ENCODE measurements at places on chromosomes 3 and 15.
A peak's percentile ranks its signal among the peaks of the same experiment; 100 is the strongest.

- no peak for DNase-seq
Measured at GRCh38 chr15:48402427-48403177, 71.4 kb downstream of the DUT start.

DNA sequence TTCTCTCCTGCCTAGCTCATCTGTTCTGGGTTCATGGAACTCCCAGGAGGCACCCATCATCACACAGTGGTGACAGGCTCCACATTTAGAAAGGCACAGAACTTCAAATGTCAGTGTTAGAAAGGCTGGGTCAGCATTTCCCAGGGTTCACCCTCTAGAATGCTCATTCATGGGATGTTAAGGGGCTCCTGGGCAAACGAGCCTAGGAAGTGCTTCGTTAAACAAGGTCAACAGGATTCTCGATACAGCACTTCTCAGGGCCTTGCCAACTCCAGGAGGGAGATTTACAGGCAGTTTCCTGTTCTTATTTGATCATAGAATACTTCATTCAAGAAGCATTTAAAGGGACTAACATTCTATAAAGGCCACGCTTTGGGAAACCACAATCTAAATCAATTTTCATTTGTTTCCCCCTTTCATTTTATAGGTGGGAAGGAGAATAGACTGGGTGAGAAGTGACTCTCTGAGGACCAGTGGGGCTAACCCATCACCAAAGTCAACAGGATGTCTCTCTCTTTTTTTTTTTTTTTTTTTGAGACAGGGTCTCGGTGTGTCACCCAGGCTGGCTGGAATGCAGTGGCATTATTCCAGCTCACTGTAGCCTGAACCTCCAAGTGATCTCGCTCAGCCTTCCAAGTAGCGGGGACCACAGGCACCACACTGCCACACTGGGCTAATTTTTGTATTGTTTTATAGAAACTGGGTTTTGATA, 14.3 kb downstream of the IGDCC4 start:
- no peak for DNase-seq

- peak; percentile 59 for DNase-seq
Measured at GRCh38 chr3:113844622-113845222, 6.1 kb downstream of the GRAMD1C start.

DNA sequence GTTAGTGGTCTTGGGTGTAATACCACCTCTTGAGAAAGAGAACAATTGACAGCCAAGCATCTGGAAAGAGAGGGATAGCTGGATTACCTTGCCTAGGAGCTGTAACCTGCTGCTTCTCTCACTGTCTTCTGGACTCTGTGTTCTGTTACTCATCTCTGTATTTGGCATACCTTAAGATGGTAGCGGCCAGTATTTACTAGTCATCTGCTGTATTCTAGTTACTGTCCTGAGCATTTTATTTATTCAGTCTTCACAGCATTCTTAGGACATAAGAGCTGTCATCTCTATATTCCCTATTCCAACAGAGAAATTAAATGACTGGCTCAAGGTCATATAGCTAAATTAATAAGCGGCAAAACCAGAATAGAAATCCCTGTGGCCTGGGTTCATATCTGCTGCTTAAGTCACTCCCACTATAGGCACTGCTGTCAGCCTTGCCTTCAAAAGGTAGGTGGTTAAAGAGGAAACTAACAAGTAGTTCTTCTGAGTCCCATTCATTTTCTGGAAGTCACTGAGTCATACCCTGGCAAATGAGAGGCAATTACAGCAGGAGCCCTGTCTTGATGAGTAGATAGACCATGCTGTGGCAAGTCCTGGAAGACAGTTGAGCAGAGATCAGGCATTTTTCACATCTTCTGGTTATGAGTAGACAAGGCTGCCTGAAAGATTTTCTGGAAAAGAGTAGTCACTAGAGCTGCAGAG, 68.2 kb downstream of the RAB7A start:
- DNase-seq = no peak

DNA sequence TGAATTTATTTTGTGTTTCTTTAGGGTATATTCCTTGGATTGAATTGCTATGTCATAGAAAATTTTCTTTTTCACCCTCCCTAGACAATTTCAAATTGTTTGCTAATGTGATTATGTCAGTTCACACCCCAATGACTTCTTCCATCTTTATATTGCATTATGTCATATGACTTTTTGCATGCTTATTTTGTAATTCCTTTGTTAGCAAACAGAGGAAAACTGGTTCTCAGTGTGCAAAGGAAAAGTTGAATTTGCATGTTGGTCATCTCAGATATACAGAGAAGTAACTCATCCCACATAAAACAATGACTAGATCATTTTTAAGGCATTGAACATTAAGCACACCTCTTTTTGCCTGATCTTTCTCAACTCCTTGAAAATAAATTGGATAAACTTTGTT, 3.3 kb upstream of the RNF13 start:
- no peak for DNase-seq

DNA sequence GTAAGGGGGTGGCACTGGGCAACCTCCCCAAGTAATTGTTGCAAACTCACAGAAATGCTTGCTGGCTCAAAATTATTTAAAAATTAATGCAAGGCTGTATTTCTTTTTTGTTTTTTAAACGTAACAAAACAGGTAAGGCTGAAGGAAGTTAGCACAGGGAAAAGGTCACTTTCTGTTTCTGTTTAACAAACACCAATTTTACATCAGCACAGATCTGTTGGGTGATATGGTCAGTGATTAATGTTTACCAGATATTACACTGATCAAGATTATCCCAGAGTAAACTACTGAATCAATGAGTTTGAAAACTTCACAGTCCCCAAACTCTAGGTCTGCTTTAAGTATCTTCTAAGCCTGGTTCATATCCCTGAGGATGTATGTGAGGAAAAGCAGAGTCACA, 558.0 kb downstream of the FOXP1 start:
- DNase-seq = no peak

DNA sequence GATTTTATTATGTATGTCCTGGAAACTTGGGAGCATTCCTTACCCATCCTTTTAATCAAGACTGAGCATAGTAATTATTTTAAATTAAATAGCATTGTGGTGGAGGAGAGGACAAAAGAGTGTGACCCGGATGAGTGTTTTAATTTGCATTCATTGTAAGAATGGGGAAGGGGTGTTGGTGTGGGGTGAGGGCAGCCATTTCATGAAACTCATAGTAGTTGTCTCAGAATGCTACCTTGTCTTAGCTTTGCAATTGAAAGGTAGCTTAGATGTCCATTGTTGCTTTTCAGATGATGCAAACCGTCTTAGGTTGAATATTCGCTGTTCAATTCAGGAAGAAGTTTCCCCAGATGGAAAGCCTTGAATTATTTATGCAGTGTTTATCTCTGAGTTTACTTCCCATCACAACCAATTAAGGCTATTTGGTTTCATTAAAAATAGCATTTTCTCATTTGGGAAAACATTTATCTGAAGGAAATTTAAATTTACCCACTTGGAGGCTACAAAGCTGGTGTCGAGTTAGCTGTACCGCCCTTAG, 328.4 kb downstream of the FEZF2 start:
- DNase-seq = no peak

- DNase-seq = no peak
Measured at GRCh38 chr3:88010810-88011209, 48.0 kb downstream of the CGGBP1 start.

DNA sequence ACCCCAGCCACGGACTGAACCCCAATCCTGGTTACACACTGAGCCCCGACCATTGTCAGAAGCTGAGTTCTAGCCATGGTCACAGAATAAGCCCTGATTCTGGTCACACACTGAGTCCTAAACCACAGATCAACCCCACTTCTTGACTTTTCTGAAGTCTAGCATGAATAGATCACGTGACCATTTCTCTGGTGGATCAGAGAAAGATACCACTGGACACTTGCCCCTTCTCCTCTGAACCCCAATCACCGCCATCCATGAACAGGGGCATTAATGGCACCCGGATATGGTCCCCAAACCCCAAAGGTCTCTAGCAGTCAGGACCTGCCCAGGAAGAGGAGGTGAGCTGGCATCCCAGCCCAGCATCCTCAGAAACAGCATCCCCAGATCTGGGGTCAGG, 9.1 kb downstream of the HCN4 start:
- DNase-seq = no peak
